ENCODE measurements at places on chromosomes 16 and 17. TPM values are rescaled to one million over a fixed set of nuclear protein-coding genes. Genes with fewer than 3 reads are reported as not detected.

DNA sequence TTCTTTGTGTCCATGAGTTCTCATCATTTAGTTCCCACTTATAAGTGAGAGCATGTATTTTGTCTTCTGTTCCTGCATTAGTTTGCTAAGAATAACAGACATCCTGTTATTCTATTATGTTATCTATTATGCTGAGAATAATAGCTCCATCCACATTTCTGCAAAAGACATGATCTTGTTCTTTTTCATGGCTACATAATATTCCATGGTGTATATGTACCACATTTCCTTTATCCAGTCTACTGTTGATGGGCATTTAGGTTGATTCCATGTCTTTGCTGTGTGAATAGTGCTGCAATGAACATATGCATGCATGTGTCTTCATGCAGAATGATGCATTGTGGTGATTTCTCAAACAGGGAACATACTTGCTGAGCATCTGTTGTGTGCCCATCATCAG, 21.4 kb downstream of the PIK3R5 start:
- no peak for DNase-seq

- DNase-seq: no peak
Measured at GRCh38 chr16:75506574-75506973, 11.3 kb upstream of the CHST6 start.

GRCh38 chr17:40993839-40994238, at the start of gene KRTAP3-3:
KRTAP3-3 (minus strand) TSS chr17:40994164; CDS start chr17:40994097, 67 bp downstream.
- DNase-seq: no peak

GRCh38 chr16:49472598-49472997, 99.0 kb downstream of the C16orf78 start:
- DNase-seq: peak; percentile 3

DNA sequence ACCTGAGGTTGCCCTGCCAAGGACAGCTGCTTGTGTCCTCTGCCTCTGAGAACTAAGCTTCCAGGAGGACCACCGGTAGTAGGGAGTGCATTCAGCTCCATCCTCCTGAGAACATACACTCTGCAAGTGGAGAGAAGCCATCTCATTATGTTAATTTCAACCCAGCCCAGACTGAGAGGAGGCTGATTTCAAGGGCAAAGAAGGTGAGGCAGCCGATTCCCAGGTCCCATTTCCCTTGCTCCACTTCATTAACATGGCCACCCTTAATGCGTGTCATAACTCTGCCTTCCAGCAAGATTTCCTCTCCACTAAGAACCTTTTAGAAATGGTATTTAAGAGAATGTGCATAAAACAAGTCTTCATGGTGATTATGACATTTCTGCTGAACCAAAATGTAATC, 72.5 kb downstream of the CDH13 start:
- DNase-seq: no peak

DNA sequence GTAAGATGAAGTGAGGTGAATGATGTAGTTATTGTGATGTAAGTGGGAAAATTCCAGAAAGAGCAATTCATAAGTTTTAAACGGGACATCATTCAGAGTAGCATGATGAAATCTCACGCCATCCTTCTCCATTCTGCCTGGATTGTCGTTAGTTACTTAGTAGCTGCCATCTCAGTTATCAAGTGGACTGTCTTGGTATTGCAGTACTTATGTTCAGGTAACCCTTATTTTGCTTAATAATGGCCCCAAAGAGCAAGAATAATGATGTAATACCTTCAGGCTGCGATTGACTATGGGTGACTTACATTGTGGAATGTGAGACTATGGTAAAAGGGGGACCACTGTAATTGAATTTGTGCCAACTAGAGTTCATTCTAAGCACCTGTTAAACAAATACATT, 234.1 kb upstream of the TOM1L1 start:
- DNase-seq: no peak

GRCh38 chr17:38508570-38508950, 80.3 kb downstream of the ARHGAP23 start:
- DNase-seq: no peak

GRCh38 chr17:69454051-69454450, 39.6 kb downstream of the MAP2K6 start:
- DNase-seq: no peak

DNA sequence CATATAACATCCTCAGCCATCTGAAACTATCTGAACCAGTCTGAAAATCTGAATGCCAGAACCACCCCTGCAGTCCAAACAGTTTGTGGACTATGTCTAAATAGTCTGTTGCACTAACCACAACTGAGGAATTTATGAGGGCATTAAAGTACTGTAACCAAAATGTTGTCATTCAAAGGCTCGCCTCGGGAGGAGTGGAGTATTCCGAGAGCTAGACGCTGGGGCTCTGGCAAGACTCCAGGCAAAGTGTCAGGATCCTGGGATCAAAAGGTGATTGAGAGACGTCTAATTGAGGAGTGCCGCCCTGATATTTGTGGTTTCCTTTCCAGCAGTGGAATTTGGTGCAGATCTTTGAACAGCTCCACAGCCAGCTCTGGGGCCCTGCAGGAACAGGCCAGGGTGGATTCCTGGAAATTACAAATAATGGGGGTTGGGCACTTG, 142.9 kb upstream of the MYOCD start:
- DNase-seq: no peak

- no peak for DNase-seq
Measured at GRCh38 chr17:78374631-78375274, 3.7 kb upstream of the PGS1 start.

KRTAP2-3 gene
- not detected for total RNA-seq

INCA1 gene
- total RNA-seq: 0.56 TPM

MYADML2 gene
- not detected for total RNA-seq

PLCG2 gene
- 73.4 TPM for total RNA-seq

SLC47A2 gene
- not detected for total RNA-seq

ESRP2 gene
- not detected for total RNA-seq

CCL3 gene
- 2,440 TPM for total RNA-seq

SETD1A gene
- total RNA-seq: 40.0 TPM

MYH2 gene
- total RNA-seq: not detected

All from natural killer cell treated with Interleukin-12 subunit alpha and Interleukin-12 subunit beta and Interleukin-15 and Interleukin-18, amount 100 ng/mL, for 72 hours (primary cell).